ENCODE measurements at places on chromosomes 1 and 21.
A peak's percentile ranks its signal among the peaks of the same experiment; 100 is the strongest.

DNA sequence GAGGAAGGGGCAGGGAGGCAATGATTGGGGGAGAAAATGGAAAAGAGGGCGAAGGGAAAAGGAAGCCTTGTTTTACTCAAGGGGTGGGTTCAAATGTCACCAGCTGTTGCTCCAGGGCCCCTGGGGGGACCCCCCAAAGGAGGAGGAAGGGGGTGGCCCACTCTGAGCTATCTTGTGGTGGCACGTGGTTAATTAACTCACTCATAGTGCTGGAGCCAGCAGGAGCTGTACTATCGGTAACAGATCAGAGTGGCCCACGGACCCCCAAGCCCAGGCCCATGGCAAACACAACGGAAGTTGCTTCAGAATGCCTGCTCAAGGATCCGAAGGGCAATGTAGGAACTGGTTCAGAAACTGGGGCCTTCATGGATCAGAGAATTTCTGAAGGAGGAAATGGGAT is 7.2 kb downstream of the TFF2 start:
- no peak for DNase-seq

GRCh38 chr1:42221952-42222606 is 57.5 kb upstream of the GUCA2A start:
- no peak for DNase-seq

DNA sequence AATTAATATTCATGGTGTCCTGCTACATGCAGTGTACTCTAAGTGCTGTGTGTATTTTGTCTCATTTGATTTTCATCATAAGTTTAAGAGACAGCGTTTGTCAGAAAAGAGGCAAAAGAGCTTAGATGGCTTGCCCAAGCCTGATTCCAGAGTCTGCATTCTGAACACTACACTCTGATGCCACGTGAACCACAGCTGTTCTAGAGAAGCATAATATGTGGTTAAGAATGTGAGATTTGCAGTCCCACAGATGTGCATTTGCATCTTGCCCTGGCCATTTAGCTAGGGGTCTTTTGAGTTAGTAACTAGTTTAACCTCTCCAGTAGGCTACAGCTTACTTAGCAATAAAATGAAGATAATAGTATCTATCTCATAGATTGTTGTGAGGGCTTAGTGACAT is 9.2 kb upstream of the GADD45A start:
- DNase-seq, result peak; percentile 40

DNA sequence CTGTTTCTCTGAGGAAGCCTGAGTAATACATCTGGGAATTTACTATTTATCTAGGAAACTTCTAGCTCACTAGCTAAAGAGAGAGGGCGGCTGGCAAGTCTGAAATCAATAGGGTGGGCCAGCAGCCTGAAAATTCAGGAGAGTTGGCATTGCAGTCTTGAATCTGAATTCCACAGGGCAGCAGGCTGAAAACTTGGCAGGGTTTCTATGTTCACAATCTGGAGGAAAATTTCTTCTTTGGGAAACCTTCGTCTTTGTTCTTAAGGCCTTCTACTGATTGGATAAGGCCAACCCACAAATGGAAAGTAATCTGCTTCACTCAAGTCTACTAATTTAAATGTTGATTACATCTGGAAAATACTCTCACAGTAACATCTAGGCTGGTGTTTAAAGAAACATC is 101.0 kb upstream of the COG2 start:
- no peak for DNase-seq

- peak; percentile 29 for DNase-seq
Observed at GRCh38 chr1:14930247-14930965, 223.1 kb upstream of the TMEM51 start.

GRCh38 chr1:29291756-29292155 is 55.4 kb downstream of the PTPRU start:
- DNase-seq, result no peak

DNA sequence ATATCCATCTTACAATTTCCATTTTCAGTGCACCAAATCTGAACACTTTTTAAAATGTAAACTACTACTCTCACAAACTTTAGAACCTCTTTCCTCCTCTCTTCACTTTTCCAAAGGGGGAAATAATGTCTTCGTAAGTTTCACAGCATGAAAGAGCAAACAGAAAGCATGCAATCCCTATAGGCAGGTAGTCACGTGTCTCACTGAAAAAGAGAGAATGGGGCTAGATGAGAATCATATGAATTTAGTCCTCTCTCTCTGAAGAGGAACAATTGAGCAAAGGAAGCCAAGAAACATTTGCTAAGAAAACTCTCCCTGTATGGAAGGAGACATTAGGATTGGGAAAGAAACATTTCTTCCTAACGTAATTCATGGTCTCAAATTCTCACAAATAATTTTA is 613.9 kb downstream of the PLA2G4A start:
- no peak for DNase-seq
